ENCODE measurements at places on chromosomes 12 and 14.

- no peak for DNase-seq
These were observed 36.2 kb downstream of the GNPTAB start for GRCh38 chr12:101794574-101794973.

DNA sequence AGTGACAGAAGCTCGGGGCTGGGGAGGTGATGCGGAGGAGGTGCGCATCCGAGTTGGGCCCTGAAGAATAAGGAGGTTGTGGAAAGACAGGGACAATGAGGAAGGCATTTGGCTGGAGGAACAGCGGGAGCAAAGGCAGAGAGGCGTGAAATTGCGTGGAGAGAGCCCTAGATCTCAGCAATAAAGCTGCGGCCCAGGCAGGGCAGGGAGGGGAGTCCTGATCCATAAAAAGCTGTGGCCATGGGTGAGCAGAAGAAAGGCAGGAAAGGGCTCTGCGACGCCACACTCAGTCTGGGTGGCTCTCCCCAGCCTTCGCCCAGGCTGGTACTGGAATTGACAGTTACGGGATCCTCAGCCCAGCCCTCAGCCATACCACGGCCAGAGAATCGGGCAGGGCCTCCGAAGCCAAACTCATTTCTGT lies 2.2 kb downstream of the FIGNL2 start:
- no peak for DNase-seq

DNA sequence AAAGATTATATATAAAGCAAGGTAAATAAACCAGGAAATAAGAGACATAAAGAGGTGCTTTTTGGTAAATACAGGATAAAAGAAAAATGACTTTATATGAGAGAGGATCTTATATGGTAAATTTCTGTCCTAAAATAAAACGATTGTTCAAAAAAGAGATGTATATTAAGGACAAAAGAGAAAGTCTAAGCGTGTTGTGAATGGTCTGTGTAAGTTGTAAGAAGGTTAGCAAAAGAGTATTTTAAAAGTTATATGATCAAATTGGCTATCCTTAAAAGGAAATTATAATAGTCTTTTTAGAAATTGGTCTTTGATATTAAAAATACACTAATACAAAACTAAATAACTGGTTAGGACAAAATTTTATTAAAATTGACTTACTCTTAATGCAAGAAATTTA lies 14.1 kb upstream of the ACSM4 start:
- no peak for DNase-seq

GRCh38 chr12:123474485-123475245 lies 16.7 kb downstream of the SNRNP35 start:
- DNase-seq: no peak

DNA sequence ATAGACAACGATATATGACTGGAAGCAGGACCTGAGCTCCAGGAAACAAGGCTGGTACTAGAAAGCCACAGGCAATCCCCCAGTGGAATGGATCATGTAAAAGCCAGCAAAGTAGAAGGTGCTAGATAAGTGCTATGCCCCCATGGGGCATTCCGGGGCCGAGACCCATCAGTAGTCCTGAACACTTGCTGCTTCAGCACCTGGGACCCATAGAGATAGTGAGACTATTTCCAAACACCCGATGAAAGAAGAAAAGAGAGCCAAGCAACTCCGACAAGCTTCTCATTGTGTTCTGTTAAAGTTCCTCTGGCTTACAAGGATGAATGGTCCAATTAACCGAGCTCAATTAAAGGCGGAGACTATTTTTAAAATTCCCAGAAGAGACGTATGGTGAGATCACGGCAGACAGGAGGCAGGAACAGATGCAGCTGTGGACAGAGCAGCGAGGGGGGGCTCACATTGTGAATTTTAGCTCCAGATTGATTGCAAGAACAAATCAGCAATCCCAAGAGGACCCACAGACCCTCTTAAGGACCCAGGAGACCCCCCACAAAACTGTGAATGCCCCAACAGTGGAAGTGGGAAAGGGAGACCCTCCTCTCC lies 142.5 kb upstream of the OVCH1 start:
- DNase-seq: no peak

GRCh38 chr12:116537101-116537904 lies 21.9 kb upstream of the MAP1LC3B2 start:
- DNase-seq: peak; percentile 50

DNA sequence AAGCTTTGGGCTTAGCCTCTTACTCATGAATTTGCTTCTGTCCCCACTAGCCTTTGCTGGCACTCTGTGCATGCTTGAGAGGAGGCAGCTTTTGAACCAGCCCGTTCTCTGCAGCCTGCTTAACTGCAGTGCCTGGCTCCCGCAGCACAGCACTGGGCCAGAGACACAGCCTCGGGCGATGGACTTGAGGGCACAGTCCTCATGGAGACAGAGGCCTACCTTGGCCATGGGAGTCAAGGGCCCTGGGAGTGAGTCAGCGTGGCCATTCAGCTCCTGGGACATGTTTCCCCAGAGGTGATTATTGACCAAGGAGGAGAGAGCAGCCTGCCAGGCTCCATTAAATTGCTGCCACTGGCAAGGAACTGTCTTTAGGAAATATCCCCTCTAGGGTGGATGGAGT lies 93.5 kb downstream of the SMOC1 start:
- no peak for DNase-seq

GRCh38 chr12:57239587-57240065 lies 10.1 kb downstream of the SHMT2 start:
- DNase-seq: peak; percentile 22

GRCh38 chr14:102389246-102389645 lies 26.5 kb downstream of the TECPR2 start:
- no peak for DNase-seq

- no peak for DNase-seq
These were observed 9.0 kb upstream of the EAPP start for GRCh38 chr14:34548472-34548981.

DNA sequence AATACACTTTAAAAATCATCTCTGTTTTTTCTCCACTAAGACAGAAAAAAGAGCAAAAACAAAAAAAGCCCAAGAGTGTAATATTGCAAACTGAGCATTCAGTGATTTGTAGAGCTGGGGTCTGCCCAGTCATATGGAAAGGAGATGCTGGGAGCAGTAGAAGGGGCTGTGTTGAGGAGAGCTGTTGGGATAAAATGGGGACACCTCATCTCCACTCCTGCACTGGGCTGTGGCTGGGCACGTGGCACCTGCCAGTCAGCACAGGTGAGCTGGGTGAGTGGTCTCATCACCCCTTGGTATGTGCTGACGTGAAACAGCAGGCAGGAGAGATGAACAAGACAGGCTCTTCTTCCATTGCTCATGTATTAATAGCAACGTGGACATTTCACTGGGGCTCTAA lies 217.4 kb downstream of the C12orf42 start:
- DNase-seq: no peak

GRCh38 chr12:164207-164606 lies 49.8 kb downstream of the SLC6A12 start:
- no peak for DNase-seq

GRCh38 chr12:112063273-112063672 lies 45.3 kb downstream of the NAA25 start:
- DNase-seq: no peak

All from GM20000 (cell line).